ENCODE measurements at places on chromosomes 7 and 10.
A peak's percentile ranks its signal among the peaks of the same experiment; 100 is the strongest.

- DNase-seq: no peak
Observed at GRCh38 chr10:16795410-16796073, 21.7 kb downstream of the RSU1 start.

- DNase-seq: no peak
Observed at GRCh38 chr10:95840121-95840520, 67.7 kb upstream of the CC2D2B start.

GRCh38 chr7:154167051-154167450 is 114.9 kb downstream of the DPP6 start:
- DNase-seq: no peak

- DNase-seq: no peak
Observed at GRCh38 chr10:69483963-69484362, 32.7 kb downstream of the TSPAN15 start.

GRCh38 chr7:130205084-130205947 is at the start of gene TMEM209:
TSS of gene TMEM209 (minus strand) at chr7:130205406. CDS start at chr7:130205375, 31 bp downstream.
- peak; percentile 91 for DNase-seq

DNA sequence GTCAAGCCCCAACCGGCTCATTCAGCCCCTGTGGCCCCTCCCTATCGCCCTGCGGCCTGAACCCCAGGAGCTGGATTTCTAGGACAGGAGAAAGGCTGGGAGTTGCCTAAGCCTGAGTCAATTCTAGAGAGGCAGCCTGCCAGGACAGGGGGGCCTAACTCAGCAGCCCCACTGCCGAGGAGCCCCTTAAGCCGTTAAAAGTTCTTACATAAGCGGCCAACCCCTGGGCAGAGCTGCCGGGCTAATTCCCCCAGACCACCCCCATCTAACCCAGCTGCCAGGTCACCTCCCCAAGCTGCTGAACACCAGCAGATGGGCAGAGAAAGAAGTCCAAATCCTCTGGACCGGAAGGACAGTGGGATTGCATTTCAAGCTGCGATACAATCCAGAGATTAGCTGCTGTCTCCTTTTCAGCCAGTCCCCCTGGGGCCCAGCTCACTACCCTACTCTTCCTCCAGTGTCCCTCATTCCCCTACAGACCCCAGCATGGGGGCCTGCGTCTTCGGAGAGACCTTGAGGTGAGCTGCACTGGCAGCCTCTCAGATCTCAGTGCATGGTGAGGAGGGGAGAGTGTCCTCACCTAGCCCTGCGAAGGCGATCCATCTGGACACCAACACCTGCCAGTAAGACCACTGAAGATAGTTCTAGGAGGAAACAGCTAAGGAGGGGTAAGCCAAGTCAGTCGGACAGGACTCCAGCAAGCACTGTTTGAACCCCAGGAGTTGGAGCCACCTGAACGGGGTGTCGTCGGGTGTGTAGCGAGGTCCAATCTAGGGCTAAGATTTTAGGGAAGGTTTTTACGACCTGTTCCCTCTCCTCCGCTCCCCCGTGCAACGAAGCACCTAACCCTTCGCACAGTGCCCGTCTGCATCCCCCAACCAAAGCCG is 830 bp downstream of the IMPDH1 start:
- DNase-seq: no peak

- no peak for DNase-seq
Observed at GRCh38 chr7:24049296-24049695, 234.7 kb upstream of the NPY start.

GRCh38 chr7:137458399-137458798 is 114.9 kb upstream of the PTN start:
- no peak for DNase-seq

DNA sequence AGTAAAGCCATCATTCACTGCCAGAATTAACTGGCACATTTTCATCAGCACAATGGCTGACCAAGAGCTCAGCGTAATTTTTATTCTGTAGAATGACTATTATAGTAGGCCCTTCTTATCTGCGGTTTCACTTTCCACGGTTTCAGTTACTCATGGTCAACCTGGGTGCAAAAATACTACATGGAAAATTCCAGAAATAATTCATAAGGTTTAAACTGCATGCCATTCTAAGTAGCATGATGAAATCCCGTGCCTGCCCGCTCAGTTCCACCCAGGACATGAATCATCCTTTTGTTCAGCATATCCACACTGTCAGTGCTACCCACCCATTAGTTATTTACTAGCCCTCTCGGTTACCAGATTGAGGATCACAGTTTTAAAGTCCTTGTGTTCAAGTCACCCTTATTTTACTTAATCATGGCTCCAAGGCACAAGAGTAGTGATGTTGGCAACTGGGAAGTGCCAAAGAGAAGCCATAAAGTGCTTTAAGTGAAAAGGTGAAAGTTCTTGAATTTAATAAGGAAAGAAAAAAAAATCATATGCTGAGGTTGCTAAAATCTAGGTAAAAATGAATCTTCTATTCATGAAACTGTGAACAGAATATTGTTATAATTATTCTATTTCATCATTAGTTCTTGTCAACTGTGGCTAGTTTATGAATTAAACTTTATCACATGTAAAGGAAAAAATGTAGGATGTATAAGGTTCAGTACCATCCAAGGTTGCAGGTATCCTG is 204.9 kb downstream of the DOCK4 start:
- DNase-seq: peak; percentile 67

- no peak for DNase-seq
Observed at GRCh38 chr10:86753638-86754434, 2.6 kb upstream of the BMPR1A start.

DNA sequence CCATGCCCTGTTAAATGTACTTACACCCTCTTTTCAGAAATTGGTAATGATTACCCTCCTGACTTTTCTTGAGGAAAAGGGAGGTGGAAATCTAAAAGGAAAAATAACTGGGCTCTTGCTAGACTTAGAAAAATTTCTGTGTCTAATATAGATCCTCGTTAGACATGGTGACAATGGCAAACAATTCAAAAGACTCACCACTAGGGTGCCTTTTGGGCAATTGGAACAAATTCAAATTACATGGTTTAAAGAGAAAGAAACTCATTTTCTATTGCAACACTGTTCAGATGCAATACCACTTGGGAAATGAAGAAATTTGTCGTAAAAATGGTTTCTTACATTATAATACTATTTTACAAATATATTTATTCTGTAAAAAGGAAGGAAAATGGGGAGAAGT is 950.1 kb downstream of the GRM8 start:
- no peak for DNase-seq

DNA sequence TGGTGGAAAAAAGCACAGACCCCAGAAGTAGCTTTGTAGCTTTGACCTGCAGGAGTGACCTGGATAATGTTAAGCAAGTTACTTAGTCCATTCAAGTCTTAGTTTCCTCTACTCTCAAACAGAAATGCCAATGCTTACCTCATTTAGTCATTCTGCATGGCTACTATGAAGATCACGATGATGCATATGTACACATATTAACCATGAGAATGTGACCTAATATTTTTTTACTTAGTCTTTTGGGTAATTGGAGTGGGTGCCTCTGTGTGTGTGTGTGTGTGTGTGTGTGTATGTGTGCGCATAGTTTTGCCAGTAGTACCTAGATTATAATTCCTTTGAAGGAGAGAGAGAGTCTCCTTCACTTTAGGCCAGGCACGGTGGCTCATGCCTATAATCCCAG is 95.8 kb downstream of the NRP1 start:
- DNase-seq: no peak

DNA sequence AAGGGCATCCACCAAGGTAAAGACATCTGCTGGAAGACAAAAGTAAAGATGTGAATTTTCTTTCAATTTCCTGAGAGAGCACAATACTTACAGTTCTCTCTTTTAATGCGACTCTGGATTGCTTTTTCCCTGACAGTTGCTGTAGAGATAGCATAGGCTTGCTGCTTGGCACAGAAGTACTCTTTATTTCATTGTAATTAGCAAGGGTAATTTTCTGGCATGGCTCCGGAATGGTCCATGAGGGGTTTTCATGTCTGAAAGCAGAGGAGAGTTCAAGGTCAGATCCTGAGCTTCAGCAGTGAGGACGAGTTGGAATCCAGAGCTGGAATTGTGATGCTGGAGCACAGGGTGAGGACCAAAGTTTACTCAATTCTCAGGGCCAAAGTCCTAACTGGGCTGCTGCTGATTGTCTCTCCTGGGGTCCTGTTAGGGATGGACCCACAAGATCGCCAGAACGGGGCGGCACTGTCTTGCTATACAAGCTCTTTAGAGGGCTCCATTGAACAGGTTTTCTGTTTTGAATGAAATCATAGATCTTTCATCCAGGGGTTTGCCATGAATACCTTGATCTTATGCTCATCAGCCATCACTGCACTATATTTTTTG is 190.0 kb upstream of the MKI67 start:
- DNase-seq: no peak

GRCh38 chr10:100114976-100115770 is 33.5 kb upstream of the CPN1 start:
- DNase-seq: no peak

DNA sequence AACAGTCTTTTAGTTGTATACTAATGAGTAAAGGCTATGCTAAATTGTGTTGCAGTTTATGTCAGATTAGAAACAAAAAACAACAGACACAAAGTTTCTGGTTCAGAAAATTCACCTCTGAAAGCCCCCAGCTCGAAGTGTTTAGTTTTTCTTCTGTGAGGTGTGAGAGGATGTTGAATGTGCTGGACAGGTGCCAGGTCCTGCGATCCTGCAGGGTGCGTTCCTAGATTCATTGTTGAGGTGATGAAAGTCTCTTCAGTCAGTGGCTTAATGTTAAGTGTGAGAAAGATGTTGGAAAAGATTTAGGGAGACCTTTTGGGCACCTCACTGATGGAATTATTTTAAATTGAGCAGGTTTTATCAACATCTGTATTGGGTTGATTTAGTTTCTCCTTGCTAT is 287.3 kb downstream of the SDK1 start:
- no peak for DNase-seq

GRCh38 chr10:109898666-109899355 is 24.5 kb downstream of the XPNPEP1 start:
- no peak for DNase-seq

- no peak for DNase-seq
Observed at GRCh38 chr7:87188930-87189329, 30.6 kb downstream of the TMEM243 start.

- DNase-seq: no peak
Observed at GRCh38 chr10:72098836-72099599, 10.7 kb upstream of the SPOCK2 start.

- no peak for DNase-seq
Observed at GRCh38 chr10:110643035-110643652, 992 bp upstream of the RBM20 start.

GRCh38 chr10:12741360-12741804 is 260.1 kb downstream of the CCDC3 start:
- no peak for DNase-seq

DNA sequence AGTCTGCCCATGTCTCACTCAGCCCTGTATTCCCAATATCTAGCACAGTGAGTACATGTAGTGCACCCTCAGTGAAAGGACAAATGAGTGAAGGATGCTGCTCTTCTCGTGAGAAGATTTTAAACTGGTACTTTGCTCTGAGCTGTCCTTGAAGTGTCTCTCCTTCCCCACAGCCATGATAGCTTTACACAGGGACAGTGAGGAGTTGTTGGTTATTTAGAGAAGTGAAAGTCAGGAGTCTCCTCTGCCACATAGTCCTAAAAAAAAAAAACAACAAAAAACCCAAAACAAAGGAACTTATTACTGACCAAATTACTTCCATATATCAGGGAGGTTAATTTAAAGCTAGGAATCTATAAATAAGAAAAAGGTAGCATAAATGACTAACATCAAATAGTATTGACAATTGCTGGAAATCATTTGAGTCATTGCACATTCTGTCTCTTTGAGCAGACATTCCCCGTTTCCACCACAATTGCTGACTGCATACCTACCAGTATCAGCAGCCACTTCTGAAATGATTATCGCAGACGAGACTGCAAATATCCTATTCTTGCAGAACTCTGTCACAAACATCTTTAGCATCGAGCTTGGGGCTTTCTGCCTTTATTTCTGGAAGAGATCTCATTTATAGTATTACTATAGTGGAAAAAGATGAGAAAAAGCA is 202.1 kb downstream of the PTEN start:
- DNase-seq: no peak

- no peak for DNase-seq
Observed at GRCh38 chr10:91048380-91048779, 127.5 kb upstream of the ANKRD1 start.

DNA sequence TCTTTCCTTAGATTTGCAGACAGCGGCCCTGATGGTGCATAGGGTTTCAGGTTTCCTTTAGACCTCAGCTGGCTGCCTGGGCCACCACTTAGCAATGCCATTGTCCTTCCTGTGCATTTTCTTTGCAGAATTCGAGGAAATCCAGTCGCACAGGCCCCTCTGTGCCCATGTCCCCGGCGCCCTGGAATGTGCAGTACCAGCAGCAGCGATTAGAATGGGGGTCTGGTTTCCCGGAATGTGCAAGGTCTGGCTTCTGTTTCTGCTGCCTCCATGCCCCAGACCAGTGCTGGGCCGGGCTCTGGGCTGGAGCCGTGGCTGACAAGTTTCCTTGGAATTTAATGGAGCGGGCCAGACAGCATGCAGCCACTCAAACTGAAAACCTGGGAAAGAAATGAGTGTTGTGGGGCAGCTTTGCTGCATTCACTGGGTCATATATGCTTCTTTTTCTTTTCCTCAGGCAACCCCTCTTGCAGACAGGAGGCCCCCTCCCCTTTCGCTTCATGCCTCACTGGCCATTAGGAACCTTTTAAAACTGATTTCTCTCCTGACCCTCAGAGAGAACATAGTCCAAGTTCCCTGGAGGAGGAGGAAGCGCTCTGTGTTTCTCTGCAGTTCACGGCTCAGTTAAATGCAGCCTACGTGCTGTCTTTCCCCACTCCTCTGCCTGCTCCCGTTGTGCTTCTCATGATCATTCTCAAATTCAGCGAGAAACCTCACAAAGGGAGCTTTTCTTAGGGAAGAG is 14.4 kb downstream of the HTRA1 start:
- DNase-seq: no peak

- DNase-seq: no peak
Observed at GRCh38 chr10:32937911-32938424, 20.1 kb downstream of the ITGB1 start.

DNA sequence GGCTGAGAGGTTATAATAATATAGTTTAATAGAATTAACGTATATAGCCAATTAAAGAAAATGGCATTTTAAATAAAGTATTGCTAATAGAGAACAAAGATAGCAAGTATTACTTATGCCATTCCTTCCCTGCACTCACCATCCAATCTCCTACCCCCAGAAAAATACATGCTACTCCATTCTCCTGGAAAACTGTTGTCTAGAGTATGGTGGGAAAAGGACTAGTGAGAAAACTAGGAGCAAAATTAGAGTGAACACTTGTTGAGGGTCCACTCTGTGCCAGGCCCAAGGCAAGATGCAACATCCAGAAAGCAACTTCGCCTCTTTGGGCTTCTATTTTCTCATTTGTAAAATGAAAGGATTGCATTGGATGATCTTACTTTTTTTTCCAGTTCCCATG is 149.1 kb downstream of the CPED1 start:
- DNase-seq: no peak

DNA sequence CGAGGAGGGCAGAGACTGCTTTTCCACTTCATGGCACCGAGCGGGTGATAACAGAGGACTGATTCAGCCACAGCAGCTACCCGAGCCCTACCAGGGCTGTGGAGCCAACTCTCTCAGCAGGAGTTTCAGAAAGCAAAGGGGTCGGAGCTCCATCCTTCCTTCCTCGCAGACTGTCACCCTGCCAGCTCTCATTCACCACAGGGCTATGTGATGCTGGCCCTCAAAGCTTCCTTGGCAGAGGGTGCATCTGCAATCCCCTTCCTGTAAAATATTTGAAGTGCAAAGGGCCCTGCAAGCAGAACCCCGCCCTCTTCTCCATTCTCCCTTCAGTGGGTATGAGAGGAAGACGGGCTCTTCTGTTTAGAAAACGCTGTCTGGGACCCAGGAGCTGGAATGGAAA is 105.3 kb upstream of the LYZL2 start:
- no peak for DNase-seq

All from kidney epithelial cell (primary cell).